Astrocyte of the spinal cord (primary cell): ENCODE measurements at places on chromosomes 2 and 18.

GRCh38 chr2:3447789-3448317 lies 68.4 kb downstream of the TRAPPC12 start:
- DNase-seq = no peak

DNA sequence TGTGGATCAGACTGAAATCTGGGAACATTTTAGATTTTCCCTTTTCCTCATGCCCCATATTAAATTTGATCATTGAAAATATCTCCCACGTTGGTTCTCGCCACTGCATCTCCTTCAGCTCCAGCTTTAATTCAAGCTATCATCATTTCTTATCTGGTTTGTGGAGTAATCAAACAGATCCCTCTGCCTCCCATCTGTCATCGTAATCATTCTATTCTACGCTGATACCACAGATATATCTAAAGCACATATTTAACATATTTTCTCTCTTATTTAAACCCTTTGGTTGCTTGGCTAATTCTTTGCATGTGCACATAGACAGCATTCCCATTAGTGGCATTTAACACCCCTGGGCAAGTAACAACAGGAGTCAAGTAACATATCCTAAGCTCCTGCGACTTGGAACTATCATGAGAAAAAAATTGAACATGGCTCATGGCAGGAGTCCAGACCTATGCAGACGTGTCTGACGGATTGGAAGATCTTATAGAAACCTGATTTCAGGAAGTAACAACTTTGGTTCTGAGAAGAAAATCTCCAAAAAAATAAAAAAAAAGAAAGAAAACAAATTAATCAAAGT lies 158.8 kb upstream of the KYNU start:
- DNase-seq = no peak

DNA sequence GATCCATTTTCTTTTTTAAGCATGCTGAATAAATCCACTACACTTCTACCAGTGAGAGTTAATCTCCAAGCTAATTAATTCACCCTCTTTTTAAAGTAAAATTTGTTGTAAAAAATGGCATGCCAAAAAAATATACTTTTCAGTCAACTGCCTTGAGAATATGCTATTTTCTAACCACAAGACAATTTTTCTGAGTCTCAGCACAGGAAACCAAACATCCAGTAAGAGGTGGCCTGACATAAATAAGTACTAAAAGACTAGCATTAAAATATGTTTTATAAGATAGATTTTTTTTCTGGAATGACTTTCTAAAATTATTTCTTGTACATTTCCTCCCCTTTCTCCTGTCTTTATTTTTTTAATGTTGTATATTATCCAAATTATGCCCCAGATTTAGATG lies 2.9 kb downstream of the FBXO36 start:
- no peak for DNase-seq

GRCh38 chr18:79950515-79951341 lies 725 bp downstream of the SLC66A2 start:
- DNase-seq = no peak

DNA sequence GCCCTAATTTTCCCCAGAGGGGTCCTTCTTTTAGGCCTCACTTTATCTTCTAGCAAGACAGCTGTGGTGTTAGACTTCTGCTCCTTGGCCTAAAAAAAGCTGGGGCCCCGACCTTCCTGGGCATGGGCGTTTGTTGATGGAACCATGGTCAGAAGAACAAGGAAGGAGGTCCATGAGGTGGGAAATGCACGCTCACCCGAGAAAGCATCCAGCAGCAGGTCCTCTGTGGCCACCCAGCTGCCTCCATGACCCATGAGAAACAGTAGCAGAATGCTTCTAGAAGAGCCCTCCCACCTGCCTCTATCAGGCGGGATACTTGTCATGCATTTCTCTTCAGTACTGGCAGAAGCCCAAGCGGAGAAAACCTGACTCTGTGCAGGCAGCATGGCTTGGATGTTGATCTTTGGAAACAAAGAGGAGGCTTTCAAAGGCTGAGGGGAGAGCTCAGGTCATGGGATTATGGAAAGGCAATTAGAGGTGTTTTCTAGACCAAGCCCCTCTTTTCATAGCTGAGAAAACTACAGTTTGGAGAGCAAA lies 249.1 kb downstream of the FAM210A start:
- DNase-seq = no peak

DNA sequence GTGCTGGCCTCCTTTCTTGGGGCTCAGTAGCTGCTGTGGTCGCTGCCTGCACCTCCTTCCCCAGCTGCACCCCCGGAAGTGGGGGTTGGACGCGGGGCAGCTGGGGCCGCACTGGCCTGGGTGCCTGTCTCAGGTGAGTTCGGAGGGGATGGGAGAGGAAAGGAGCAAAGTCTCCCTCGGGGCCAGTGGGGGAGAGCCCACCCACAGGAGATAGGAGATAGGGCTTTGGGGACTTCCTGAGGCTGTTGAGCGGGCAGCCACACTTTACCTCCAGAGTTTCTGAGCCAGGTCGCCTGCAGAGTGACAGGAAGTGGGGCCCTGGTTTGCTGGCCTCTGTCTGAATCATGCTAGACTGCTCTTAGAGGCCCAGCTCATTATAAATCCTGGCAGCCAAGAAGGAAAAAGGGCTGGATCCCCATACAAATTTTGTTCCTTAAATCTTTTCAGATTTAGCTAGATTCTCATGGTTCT lies 8.1 kb downstream of the MBP start:
- peak; percentile 48 for DNase-seq

DNA sequence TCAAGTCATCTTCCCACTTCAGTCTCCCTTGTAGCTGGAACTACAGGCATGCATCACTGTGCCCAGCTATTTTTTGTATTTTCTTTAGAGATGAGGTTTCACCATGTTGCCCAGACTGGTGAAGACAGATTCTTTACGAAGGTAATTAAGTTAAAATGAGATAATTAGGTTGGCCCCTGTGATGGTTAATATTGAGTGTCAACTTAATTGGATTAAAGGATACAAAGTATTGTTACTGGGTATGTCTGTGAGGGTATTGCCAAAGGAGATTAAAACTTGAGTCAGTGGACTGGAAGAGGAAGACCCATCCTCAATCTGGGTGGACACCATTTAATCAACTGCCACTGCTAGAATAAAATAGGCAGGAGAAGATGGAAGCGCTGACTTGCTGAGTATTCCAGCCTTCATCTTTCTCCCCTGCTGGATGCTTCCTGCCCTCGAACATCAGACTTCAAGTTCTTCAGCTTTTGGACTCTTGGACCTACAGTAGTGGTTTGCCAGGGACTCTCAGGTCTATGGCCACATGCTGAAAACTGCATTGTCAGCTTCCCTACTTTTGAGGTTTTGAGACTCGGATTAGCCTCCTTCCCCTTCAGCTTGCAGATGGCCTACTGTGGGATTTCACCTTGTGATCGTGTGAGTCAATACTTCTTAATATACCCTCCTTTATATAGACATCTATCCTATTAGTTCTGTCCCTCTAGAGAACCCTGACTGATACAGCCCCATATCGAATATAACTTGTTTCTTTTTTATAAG lies 269.1 kb downstream of the TMX3 start:
- no peak for DNase-seq

- DNase-seq = peak; percentile 83
Observed at GRCh38 chr2:25558262-25558661, 115.1 kb downstream of the DTNB start.

GRCh38 chr18:59079264-59079663 lies 60.4 kb upstream of the SEC11C start:
- no peak for DNase-seq

GRCh38 chr2:189305291-189305943 lies 125.9 kb upstream of the COL5A2 start:
- peak; percentile 45 for DNase-seq

DNA sequence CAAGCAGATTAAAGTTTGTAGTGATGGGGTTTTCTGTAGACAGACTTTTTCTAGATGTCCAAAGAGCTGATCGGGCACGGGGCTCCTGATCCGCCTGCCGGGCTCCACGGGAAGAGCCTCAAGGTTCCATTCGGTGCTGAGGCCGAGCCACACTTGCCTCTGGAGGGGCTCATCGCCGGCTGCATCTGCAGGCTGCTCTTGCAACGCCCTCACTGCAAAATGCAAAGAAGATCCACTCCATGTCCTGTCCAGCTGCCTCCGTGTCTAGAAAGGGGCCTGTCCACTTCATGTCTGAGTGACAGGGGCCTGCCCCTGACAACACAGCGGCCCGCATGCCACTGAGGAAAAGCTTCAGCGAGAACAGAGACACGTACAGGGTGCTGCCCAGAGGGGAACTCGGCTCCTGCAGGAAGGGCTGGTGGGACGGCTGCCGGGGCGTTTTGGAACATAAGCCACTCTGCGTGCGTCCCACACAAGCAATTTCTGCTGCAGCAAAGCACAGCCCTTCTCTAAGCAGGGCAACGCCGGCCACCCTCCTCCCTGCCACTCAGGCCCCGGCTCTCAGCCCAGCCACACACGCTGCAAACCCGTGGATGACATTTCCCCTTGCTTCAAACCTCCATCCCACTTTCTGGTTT lies 53.6 kb upstream of the CTDP1 start:
- DNase-seq = no peak

DNA sequence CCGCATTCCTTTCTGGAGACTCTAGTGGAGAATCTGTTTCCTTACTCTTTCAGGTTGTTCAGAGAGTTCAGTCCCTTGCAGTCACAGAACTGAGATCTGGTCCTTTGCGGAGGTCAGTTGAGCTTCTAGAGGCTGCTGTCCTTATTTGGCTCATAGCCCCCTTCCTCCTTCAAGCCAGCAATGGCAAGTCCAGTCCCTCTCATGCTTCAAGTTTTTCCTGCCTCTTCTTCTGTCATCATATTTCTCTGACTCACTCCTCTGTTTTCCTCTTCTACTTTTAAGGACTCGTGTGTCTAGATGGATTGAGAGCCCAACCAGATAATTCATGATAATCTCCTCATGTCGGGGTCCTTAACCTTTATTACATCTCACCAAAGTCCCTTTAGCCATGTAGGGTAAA lies 173.5 kb upstream of the FOSL2 start:
- DNase-seq = no peak

DNA sequence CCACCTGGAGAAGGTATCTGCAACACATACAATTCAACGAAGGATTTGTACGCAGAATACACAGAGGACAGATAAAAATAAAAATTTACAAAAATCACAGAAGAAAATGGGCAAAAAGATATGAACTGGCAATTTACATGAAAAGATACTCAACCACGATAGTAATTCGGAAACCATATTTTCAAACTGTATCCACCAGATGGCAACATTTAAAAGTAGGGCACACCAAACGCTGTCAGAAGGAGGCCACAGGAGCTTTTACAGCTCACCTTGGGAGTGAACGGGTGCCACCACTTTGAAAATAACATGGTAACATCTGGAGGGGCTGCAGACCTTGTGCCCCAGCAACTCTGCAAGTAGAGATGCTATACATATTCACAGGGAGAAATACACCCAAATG lies 9.8 kb downstream of the KIF1A start:
- DNase-seq = no peak

DNA sequence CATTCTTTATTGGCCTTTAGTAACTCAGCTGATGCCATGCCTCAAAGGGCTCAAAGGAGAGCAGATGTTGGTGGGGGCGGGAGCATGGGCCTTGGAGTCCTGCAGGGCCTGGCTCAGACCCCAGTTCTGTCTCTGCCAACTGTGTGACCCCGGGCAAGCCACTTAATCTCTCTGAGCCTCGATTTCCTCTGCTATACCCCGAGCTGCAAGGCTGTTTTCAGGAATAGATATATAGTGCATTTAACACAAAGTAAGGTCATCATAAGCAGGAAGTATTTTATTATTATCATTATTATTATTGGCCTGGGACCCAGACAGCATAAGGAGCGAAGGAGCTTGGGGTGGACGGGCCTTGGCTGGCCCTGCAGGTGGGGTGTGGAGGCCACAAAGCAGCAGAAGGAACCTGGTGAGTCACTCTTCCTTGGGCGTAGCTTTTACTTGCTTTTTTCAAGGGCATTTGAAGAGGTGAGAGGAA lies 162.7 kb downstream of the INHBB start:
- DNase-seq = peak; percentile 65

- no peak for DNase-seq
Observed at GRCh38 chr2:11493282-11493681, 27.3 kb upstream of the E2F6 start.

DNA sequence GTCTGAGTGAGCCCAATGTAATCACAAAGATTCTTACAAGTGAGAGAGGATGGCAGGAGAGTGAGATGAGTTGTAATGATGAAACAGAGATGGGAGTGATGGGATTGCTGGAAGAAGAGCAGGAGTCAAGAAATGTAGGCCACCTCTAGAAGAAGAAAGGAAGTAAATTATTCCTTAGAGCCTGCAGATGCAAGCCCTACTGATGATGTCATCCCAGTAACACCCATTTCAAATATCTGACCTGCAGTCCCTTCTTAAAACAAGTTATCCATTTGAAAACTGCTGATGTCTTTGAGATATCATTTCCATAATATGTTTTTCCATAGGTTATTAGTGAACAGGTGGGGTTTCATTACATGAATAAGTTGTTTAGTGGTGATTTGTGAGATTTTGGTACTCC lies 888.0 kb upstream of the SLC39A10 start:
- no peak for DNase-seq

DNA sequence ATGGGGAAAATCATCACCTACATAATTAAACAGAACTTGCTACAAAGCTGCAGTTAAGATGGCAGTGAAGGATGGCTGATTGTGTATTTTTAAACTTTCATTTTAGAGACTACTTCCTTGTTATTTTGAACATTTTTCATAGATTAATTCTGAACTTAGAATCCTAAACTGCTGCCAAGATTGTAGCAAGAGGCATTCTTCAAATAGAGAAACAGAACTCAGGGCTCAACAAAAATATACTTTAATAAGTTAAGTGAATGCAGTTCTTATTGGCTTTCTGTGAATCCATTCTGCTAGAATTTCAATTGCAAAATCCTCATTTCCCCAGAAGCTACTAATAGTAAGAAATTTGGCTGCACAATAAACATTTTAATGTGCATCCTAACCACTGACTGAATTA lies 160.3 kb downstream of the L3MBTL4 start:
- no peak for DNase-seq

GRCh38 chr2:75045526-75046050 lies 87.1 kb downstream of the POLE4 start:
- DNase-seq = no peak

DNA sequence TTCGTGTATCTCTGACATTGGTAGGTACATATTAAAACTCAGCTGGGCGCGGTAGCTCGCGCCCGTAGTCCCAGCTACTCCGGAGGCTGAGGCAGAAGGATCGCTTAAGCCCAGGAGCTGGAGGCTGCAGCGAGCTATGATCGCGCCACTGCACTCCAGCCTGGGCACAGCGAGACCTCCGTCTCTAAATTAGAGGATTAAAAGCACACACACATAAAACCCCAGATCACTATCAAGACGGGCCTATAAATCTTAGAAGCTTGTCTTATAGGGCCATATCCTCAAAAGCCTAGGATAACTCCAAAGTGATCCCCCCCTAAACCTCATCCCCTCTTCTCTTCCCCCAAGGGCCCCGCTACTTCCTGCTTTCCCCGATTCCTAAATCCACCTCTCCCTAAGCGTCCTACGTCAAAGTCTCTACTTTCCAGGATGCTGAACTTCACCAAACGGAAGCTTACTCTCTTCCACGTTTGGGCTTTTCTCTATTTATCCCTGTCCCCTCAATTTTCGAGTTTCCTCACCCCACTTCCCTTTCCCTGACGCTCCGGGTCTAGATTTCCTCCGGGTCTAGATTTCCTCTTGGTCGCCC lies 707 bp downstream of the KRCC1 start:
- DNase-seq = peak; percentile 45
